ENCODE measurements at places on chromosomes 16 and 17.

DNA sequence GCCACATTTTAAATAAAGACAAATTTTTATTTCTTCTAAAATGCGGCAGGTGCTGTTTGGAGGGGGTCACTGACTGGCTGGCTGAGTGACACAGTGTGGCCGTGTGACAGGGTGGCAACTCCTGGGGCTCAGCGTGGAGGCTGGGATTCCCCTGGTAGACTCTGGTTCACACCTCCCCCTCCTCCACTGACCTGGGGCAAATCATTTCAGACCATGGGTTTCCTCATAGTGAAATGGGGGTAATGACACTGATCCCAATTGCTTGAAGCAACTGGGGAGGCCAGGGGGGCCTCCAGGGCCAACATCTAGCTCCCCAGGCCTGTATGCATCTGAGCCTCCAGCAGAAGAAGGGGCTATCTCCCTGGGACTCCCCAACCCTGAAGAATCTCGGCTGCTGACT, 6.6 kb downstream of the HSD11B2 start:
- no peak for DNase-seq

GRCh38 chr16:25009822-25010221, 5.3 kb downstream of the ARHGAP17 start:
- no peak for DNase-seq

DNA sequence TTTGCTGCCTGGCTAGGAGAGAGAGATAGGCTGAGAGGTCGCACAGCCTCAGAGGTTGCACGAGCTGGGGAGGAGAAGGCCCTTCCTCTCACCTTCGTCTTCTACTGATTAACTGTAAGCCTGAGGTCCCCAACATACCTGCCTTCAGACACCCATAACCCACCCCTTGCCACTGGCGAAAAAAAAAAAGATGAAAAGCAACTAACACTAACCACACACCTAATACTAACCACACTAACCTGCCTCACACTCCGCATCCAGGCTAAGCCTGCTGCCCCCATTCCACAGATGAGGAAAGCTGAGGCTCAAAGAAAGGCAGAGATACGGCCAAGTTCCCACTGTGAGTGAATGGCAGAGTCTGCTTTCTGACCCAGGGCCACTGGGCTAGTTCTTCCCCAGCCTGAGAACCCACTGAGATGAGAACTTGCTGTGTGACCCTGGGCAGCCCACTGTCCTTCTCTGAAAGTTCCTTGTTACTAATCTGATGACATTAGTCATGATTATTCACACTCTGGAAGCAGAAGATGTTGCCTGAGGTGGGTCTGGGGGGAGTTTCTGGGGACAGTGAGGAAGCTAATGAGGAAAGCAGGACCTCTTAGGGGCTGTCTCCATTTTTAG, 4.6 kb downstream of the IL21R start:
- DNase-seq, result no peak

GRCh38 chr17:13200671-13201070, 182.8 kb upstream of the ELAC2 start:
- no peak for DNase-seq

- DNase-seq, result no peak
These were observed 321.9 kb upstream of the CDH5 start for GRCh38 chr16:66044556-66044955.

- no peak for DNase-seq
These were observed 43.5 kb downstream of the GRB7 start for GRCh38 chr17:39781031-39781860.

DNA sequence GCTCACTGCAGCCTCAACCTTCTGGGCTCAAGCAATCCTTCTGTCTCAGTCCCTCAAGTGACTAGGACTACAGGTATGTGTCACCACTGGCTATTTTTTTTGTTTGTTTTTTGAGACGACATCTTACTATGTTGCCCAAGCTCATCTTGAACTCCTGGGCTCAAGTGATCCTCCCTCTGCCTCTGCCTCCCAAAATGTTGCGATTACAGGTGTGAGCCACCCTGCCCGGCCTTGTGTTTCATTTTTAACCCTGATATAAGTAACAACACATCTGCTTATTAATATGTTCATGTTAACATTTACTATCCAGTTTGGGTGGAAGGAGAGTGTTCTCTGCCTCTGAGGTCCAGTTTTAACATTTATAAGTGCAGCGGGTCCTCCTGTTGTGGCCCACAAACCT, 3.1 kb downstream of the FAM20A start:
- DNase-seq, result no peak

- peak; percentile 94 for DNase-seq
These were observed 20.1 kb downstream of the COX11 start for GRCh38 chr17:54948380-54948779.

DNA sequence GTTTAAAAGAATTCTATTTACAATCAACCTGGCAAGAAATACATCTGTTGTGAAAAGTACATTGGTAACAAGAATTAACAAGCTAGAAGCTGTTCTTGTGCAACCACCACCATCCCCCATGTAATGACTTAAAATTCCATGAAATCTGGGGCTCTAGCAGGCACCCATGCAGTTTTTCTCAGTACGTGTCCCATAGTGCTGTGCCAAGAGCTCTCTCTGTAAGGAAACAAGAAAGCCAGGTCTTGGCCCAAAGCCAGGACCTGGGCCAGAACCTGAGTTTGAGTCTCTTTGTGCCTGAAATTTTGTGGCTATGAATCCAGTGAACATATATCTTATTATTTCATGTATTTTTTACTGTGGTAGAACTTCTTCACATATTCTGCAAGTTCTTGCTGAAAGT, 46.6 kb downstream of the NUP93 start:
- no peak for DNase-seq

GRCh38 chr16:4940719-4941118, 3.8 kb upstream of the PPL start:
- DNase-seq, result no peak

GRCh38 chr17:8188263-8188839, 1.6 kb downstream of the BORCS6 start:
- no peak for DNase-seq

GRCh38 chr17:44095647-44096496, 25.3 kb downstream of the G6PC3 start:
- DNase-seq, result peak; percentile 96

DNA sequence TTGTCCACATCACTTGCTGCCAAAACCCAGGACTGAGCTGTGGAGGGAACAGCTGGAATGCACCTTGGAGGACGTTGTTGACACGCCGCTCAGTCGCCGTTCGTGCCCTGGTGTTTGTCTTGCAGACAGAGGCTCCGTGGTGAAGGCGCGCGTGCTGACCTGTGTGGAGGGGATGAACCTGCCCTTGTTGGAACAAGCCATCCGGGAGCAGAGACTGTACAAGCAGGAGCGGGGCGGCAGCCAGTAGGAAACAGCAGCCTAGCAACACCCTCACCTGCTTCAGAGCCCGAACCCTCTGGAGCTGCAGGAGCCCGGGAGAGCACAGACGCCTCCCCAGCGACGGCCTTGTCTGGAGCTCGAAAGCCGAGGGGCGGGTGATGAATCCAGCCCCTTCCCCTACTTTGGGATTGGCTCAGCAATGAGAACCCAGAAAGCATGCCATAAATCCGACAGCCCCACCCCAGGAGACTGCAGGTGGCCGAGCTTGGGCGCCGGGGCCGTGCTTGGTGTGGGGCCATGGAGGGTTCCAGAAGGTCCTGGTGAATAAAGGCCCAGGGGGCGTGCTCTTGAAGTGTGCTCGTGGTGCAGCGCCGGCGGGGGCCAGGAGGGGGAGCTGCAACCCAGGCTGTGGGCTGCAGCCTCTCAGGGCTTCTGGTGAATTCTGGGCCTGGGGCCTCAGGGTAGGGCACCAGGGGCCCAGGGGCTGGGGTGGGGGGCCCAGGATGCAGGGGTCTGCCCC, 470 bp upstream of the CDK3 start:
- DNase-seq, result no peak

DNA sequence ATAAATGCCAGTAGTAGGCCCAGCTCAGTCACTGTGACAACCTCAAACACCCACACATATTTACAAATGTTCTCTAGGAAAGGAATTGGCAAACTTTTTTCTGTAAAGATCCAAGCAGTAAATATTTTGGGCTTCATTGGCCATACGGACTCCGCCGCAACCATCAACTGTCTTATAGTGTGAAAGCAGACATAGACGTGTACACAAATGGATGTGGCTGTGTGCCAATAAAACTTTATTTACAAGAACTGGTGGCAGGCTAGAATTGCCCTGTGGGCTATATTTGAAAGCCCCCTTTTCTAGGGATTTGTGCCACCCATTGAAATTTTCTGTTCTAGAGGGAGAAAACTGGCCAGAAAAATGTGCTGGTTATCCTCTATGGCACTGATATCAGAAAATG, 683.8 kb upstream of the EEF2KMT start:
- no peak for DNase-seq

GRCh38 chr16:7503666-7504065, 171.0 kb downstream of the RBFOX1 start:
- no peak for DNase-seq

DNA sequence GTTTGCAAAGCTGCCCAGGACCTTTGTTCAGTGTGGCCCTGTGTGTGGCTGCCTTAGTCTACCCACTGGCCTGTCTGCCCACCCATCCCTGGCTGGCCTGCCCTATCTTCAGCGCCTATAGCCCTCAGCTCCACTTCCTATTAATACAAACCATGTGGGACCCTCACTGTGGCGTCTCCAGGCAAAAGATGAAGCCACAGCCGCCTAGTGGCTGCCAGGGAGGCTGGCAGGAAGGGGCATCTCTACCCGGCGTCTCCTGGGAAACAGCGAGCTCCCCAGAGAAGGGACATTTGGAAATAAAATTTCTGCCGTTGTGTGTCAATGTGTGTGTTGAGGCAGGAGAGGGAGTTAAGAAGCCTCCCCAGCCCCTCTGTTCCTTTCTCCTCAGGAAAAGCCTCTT, 31.5 kb downstream of the NEUROD2 start:
- DNase-seq, result no peak

- DNase-seq, result no peak
These were observed 32.6 kb downstream of the CNTNAP4 start for GRCh38 chr16:76309639-76310335.

DNA sequence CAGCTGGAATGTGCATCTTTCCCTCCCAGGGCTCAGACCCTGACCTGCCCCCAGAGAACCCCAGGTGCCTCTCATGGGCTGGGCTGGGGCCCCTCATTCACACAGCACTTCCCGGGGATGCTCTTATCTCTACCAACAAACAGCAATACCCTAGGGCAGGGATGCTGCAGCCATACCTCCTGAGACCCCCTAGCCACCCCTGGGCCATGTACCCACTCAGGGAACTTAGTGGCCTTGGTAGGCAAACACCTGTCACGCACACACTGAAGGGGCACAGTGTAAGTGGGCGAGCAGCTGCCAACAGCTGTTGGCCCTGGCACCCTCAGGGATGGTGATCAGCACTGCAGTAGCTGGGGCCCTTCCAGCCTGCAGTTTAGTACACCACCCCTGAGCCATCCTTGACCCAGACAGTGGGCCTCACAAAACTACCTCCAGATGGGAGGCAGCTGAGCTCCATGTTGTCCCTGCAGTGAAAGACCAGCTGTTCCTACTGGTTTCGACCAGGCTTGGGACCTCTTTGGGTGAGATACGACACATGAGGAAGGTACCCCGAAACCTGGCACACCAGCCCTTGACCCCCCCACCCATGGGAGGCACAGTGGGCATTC, 1723.6 kb downstream of the TP53TG3F start:
- no peak for DNase-seq

DNA sequence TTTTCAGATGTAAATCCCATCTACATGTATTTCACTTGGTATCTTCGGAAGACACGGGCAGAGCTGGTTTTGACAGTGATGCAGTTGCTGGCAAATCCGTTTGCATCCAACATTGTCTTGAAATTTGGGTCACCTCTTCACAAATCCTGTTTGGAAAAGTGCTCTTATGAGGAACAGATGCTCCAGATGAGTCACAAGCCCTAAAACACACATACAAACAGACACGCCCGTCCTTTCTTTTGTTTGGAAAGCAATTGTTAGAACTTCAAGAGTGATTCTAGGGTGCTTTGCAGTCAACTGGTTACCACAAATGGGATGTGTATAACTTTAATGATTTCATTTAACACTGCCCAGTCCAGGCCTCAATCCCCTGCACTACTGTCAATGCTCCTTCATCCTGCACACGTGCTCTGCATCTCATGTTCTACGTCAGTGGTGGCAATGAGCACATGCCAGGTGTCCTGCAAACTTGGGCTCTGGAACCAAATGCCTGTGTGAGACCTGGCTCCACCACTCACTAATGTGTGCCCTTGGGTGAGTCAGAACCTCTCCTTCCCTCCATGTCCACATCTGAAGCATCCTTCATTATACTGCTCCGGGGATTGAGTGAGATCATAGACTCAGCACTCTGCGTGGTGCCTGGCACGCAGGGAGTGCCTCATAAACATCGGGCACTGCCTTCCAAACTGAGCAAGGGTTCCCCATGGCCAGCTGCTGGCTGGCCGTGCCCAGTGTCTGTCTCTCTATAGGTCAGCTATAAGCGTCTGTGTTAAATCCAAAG, 19.3 kb upstream of the FOXF1 start:
- peak; percentile 88 for DNase-seq

GRCh38 chr16:58584831-58585505, 44.7 kb downstream of the CNOT1 start:
- DNase-seq, result no peak

- no peak for DNase-seq
These were observed 42.1 kb upstream of the TOB1 start for GRCh38 chr17:50908140-50908859.

DNA sequence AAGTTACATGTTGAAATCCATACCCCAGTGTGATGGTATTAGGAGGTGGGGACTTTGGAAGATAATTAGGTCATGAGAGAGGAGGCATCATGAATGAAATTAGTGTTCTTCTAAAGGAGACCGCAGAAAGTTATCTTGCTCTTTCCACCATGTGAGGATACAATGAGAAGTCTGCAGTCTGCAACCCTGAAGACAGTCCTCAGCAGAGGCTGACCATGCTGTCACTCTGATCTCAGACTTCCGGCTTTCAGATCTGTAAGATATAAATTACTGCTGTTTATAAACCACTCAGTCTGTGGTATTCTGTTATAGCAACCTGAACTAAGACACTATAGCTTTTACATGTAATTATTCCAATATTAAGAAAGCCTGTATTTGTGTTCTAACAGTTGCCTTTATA, 116.7 kb upstream of the CES5A start:
- no peak for DNase-seq

- DNase-seq, result no peak
These were observed 6.5 kb upstream of the UBB start for GRCh38 chr17:16374146-16374938.

GRCh38 chr16:26742040-26742439, 324.7 kb upstream of the C16orf82 start:
- no peak for DNase-seq

- peak; percentile 58 for DNase-seq
These were observed 5.2 kb downstream of the ITGA3 start for GRCh38 chr17:50060951-50061712.

- DNase-seq, result no peak
These were observed 60.0 kb downstream of the RPTOR start for GRCh38 chr17:80604670-80605010.

- no peak for DNase-seq
These were observed 49.2 kb downstream of the EFCAB13 start for GRCh38 chr17:47373002-47373401.

Measured in H4 (cell line).